ENCODE measurements at places on chromosomes 4 and X.

- DNase-seq = no peak
Measured at GRCh38 chr4:101418466-101418865, 71.1 kb upstream of the PPP3CA start.

GRCh38 chr4:105666693-105667092 is 41.8 kb downstream of the INTS12 start:
- no peak for DNase-seq

- no peak for DNase-seq
Measured at GRCh38 chr4:149765630-149766029, 50.0 kb downstream of the IQCM start.

- no peak for DNase-seq
Measured at GRCh38 chr4:25111648-25112196, 48.5 kb downstream of the SEPSECS start.

DNA sequence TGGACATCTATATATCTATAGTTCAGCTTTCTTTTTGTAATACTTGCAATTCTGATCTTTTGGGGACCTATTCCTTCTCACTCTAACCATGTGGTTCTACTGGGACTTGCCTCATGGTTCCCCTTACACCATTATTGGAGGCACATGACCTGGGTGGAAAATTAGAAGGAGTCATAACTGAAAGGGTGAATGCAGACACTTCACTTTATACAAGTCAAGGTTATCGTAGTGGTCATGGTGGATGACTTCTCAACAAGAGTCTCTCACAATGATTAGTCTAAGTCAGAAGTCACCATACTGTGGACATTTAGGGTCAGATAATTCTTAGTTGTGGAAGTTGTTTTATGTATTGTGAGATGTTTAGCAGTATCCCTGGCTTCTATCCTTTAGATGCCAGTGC is 10.5 kb upstream of the EIF4E start:
- no peak for DNase-seq

DNA sequence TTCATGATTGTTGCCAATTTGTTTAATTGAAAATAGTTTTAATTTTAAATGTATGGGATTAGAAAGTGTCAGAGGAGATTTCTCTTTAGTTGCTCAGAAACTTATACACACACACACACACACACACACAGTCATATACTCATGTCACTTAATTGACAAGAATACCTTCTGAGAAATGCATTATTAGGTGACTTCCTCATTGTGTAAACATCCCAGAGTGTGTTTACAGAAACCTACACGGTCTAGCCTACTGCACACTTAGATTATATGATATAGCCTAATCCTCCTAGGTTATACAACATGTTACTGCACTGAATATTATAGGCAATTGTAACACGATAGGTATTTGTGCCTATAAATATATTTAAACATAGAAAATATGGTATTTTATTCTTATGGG is 1327.4 kb downstream of the FSTL5 start:
- DNase-seq = no peak

DNA sequence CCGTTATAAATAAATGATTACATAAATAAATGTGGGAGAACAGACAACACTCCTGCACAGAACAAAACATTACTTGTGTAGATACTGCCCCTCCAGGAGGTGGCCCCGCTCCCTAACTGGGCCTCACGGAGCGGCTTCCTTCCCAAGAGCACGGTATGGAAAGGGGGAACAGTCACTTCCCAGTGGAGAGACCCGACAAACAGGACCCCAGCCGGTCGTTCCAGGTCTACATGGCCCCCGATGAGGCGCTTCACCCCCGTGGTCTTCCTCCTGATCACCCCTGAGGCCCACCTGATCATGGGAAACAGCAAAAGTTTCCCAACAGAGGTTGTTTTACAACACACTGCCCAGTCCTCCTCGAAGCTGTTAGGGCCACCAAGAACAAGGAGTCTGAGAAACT is 6.6 kb upstream of the SLC6A8 start:
- DNase-seq = no peak

GRCh38 chr4:95929448-95930064 is 89.7 kb downstream of the PDHA2 start:
- no peak for DNase-seq

GRCh38 chr4:127131527-127131926 is 501.2 kb upstream of the INTU start:
- no peak for DNase-seq

GRCh38 chrX:40155589-40156469 is 58.1 kb upstream of the BCOR start:
- no peak for DNase-seq

DNA sequence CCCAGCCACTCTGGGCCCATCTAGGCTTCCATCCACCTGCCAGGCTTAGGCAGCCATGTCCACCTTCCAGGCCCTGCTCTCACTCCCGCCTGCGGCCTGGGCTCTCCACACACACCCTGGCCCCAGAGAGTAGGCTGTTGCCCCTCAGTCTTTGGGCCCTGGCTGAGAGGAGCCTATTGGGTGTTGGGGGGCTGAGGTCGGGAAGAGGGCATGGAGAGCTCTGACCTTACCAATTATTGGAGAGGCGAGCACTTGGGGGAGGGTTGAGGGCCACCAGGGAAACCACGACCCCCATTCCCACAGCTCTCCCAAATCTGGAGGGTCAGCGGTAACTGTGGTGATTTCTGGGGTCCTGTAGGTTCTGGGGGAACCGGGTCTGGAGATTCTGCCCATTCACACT is 38.2 kb downstream of the HTRA3 start:
- no peak for DNase-seq

DNA sequence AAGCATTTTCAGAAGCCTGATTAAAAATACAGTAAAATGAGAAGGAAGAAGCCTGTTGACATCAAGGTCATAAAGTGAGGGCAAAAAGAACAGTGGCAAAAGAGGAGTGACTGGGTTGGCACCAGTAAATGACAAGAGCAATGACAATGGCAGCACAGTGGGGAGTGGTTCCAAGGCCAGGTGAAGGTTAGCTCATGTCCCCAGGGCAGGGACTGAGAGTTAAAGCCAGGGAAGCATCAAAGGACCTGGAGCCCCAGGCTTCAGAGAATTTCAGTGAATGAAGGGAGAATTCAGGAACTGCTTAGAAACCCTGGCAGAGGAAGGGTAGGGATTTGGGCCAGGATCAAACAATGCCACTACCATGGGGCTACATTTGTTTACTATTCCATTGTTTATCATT is 8.8 kb upstream of the PIGA start:
- DNase-seq = no peak

GRCh38 chr4:155952501-155952901 is 1.2 kb downstream of the CTSO start:
- DNase-seq = no peak

DNA sequence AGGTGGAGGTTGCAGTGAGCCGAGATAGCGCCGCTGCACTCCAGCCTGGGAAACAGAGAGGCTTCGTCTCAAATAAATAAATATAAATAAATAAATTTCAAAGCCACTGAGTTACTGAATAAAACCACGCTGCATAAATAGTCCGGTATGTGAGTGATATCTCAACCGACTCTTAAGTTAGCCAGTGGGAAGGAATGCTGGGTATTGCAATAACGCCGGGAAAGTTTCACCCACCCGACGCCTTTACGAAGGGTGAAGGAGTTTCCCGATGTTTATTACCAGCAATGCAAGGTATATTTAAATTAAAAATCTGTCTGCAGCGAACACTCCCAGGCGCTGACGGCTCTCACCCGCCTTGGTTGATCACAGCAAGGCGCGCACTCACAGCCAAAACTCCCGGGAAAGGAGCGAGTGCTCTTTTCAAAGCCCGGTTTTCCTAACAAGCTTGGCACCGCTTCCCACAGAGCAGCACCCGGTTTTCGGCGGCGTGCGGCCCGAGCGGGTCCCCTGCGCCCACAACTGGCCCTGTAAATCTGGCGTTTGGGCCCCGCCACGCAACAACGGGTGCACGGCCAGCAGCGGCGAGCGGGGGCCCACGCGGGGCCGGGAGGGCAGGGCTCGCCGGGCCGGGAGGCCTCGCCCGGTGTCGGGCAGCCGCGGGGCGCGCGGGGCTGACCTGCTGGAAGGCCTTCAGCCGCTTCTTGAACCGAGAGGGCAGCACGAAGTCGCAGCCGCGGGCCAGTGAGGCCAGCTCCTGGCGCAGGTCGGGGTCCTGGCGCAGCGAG is 13.7 kb downstream of the PPP2R3B start:
- DNase-seq = no peak

DNA sequence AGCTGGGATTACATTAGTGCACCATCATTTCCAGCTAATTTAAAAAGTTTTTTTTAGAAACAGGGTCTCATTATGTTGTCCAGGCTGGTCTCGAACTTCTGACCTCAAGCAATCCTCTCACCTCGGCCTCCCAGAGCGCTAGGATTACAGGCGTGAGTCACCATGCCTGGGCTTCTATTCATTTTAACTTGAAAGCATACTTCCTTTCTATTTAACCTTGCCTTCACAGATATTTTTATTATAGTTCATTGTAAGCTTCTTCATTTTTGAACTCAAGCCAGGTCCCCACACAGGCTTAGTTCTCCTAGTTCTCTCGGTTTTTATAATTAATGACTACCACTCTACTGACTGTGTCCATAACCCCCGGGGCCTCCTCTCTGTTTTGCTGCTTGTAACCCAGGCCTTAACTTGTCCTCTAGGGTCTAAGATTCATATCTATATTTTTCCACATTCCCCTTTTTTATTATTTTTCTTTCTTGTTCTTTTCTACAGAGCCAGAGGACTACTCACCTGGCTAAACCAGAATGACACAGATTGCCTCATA is 50.7 kb downstream of the SNX12 start:
- DNase-seq = no peak

DNA sequence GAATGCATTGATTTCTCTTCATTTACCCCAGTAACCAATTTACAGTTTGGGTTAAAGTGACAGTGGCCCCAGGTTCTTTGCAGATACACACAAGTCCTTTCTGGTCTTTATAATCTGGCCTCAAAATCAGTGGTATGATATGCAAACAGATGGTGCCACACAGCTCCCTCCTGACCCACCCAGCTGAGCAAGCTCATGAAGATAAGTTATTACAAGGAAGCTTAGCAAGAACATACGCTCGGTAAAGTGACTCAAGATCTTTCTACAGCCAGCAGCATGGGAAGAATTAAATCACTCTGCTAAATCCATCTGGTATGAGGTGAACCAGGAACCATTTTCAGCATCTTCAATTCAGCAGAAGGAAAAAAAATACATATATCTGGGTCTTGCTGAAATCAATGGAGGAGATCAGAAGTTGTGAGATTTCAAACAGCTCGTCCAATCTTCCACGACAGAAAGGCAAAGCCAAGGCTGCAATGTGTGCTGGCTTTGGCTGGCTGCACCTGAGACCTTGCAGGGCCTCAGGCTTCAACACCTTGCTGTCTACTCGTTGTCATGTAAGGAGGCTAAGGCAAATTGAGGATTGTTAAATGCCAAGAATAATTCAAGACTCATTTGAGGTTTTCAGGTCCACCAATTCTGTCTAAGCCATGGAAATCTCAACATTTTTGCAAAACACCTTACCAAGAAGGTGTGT is 28.2 kb downstream of the SEL1L3 start:
- DNase-seq = no peak

- DNase-seq = no peak
Measured at GRCh38 chr4:1044469-1045192, 33.2 kb downstream of the FGFRL1 start.
